ENCODE measurements at places on chromosomes 7 and 10. TPM values are rescaled to one million over a fixed set of nuclear protein-coding genes. Genes with fewer than 3 reads are reported as not detected.

TCF7L2 gene
- total RNA-seq = 0.71 TPM

TBX20 gene
- total RNA-seq = 0.15 TPM

TMEM106B gene
- total RNA-seq = 26.2 TPM

DGKB gene
- total RNA-seq = not detected

SPAM1 gene
- not detected for total RNA-seq

RET gene
- total RNA-seq = 0.07 TPM

DNA sequence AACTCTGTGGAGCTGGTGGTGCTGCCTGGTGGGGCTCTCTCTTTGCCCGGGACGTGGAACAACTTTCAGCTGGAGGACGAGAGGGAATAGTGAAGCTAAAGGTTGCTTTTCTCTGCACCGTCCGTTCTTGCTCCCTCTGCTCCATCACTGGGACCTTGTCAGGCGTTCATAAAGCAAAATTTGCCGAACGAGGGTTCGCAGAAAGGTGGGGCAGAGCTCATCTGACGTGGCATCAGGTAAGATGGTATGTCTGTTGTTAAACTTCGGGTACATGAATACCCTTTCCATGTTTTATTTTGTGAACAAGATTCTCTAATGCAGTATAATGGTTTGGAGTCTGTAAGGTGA is 416 bp downstream of the BBS9 start:
- no peak for DNase-seq

DNA sequence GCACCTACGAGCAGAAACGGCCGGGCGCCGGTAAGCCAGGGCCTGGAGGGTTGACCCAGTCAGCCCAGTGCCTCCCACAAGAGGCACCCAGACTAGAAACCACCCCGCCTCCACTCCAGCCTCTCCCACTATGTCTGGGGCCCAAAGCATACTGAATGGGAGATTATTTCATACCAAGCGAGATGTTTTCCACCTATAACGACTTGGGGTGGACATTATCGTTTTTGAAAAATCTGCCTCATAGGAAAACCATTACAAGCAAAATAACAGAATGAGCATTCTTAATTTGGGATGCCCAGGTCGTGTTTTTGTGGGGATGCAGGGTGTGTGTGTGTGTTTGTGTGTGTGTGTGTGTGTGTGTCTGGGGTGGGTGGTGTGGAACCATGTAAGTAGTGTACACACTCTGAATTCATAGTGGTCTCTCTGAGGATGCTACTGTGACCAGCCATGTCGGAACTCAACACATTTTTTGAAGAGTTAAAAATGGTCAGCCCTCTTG is 1.6 kb downstream of the HOXA6 start:
- no peak for DNase-seq

GRCh38 chr10:3668276-3668965 is 116.6 kb downstream of the KLF6 start:
- DNase-seq = peak; percentile 76

GRCh38 chr7:143965280-143965679 is 10.6 kb downstream of the OR2F1 start:
- no peak for DNase-seq

- DNase-seq = peak; percentile 20
These were observed 7.8 kb upstream of the RBM28 start for GRCh38 chr7:128351296-128352152.

DNA sequence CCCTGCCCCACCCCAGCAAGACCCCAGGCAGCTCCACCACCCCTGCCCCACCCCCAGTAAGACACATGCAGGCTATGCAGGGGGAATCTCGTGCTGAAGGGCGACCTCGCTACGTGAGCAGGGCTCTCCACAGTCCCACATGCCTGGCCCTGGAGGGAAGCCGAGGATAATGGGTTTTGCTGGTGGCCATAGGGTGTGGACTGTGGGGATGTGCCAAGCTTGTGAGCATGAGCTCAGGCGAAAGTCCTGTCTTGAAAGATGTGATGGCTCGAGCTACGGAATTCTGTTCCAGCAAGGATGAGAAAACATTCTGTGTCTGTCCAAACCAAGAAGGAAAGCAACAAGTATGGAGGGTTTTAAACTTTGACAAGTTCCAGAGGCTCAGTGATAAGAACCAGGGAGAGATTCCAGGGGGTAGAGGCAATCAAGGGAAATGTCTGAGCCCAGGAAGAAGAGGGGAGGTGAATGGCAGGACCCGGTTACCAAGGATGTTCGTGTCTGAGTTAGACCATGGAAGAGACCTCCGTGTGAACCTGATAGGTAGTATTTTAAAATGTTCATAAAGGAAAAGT is 63.1 kb downstream of the PYROXD2 start:
- DNase-seq = no peak

DNA sequence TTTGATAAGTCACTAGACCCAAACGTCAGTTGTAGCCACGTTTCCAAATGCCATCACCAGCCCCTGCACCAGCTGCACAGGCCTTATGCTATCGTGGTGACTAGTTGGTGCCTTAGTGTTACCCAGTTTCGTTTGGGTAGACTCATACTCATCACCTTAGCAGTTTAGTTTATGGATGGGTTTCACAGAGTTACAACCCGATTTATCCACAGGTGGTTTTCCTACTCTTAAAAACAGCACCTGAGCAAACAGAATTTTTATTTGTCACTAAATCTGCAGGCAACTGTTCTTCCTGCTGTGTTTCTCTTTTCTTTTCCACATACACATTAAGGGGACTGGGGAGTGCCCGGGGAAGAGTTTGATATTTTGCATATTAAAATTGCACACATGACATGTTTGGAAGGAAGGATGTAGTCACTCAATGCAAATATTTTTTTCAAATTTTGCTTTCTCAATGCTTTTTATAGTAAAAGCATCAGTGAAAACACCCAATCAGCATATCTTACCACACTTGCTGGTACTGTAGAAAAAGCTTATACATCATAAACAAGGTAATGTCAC is 41.6 kb downstream of the PDSS1 start:
- peak; percentile 78 for DNase-seq

DNA sequence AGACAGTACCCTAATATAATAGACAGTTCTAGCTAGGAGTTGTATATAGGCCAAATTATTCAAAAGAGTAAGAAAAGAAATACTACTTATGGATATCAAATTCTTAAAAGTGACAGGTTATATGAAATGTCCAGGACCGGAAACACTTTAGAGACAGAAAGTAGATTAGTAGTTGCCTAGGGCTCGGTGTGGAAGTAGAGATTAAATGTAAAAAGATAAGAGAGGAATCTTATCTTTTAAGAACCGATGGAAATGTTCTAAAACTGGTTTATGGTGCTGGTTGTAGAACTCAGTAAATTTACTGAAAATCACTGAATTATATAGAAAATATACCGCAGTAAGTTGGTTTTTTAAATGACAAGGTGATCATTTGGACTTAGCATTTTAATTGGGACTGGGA is 147.5 kb upstream of the ASAH2 start:
- DNase-seq = no peak

- peak; percentile 49 for DNase-seq
These were observed 7.2 kb upstream of the MBL2 start for GRCh38 chr10:52779541-52780390.

GRCh38 chr10:101123085-101123814 is 7.8 kb upstream of the TLX1 start:
- no peak for DNase-seq

DNA sequence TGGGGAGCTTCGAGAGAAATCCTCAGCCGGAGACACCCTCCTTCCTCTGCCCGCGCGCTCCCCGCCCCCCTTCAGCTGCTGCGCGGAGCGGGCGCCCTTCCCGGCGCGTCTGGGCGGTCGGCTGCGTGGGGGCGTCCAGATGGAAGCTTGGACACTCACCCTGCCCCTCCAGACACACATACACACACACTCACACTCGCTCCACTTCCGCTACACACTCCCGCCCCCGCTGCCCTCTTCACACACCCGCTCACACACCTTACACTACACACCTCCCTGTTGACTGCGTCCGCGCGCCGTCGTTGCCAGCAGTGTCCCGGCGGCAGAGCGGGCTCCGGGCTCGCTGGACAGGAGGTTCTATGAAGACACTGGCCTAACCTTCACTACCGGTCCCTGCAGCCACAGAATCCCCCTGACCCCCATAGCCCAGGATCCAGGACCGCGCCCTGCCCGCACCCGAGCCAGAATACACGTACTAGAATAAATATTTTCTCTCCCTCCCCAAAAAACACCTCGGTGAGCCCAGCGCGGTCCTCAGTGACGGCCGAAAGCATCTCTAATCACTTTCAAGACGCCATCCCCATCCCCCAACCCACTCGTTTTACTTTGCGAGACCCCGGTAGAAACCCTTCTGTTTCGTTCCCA is 1.1 kb upstream of the EGR2 start:
- DNase-seq = peak; percentile 69

GRCh38 chr10:21599582-21599981 is 65.5 kb downstream of the MLLT10 start:
- peak; percentile 15 for DNase-seq

- no peak for DNase-seq
These were observed 67.0 kb downstream of the FGFR2 start for GRCh38 chr10:121531076-121531829.

DNA sequence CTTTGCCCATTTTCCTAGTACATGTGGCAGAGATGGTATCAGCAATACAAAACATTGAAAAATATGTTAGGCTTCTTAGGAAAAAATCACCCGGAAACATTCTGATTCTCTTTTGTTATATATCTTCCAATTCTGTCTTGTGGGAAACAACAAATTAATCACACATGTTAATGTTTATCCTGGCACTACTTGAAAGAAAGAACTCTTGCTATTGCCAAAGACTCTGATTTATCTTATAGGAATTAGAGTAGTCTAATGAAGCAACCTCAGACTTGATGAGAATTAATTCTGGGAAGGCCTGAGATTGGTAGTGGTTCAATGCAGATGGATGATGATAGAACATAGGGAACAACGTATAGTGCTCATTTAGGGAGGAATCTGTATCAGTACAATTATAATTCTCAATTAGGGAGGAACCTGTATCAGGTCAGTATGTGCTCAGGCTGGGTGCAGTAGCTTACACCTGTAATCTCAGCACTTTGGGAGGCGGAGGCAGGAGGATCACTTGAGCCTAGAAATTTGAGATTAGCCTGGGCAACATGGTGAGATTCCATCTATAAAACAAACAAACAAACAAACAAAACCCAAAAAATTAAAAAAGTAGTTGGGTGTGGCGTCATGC is 50.7 kb downstream of the TAS2R16 start:
- DNase-seq = no peak

- no peak for DNase-seq
These were observed 110.8 kb upstream of the PTN start for GRCh38 chr7:137454246-137454724.

GRCh38 chr7:47435889-47436312 is 146.0 kb downstream of the TNS3 start:
- DNase-seq = no peak

DNA sequence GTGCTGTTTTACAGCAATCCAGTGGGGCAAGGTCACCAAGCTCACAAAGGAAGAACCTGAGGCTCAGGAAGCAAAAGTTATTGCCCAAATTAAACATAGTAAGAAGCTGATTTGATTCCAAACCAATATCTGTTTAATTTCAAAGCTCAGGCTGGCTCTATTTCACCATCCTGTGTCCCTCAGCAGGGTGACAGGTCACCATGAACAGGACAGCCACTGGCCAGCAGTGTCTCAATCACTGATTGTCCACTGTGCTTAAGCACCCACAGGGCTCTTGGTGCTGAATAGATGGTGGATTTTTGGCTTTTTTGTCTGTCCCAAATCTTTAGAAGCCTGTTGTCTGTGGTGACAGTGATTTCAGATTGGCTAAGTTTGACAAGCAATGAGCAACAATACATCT is 146.4 kb upstream of the ZNF32 start:
- DNase-seq = no peak

GRCh38 chr10:44978570-44979280 is at the start of gene DEPP1:
Gene DEPP1 (minus strand): TSS chr10:44978809. CDS start chr10:44978030, 779 bp downstream.
- peak; percentile 34 for DNase-seq

- no peak for DNase-seq
These were observed 7.5 kb upstream of the CALD1 start for GRCh38 chr7:134771889-134772288.
